ENCODE measurements at places on chromosomes 2 and 18.
A peak's percentile ranks its signal among the peaks of the same experiment; 100 is the strongest.

DNA sequence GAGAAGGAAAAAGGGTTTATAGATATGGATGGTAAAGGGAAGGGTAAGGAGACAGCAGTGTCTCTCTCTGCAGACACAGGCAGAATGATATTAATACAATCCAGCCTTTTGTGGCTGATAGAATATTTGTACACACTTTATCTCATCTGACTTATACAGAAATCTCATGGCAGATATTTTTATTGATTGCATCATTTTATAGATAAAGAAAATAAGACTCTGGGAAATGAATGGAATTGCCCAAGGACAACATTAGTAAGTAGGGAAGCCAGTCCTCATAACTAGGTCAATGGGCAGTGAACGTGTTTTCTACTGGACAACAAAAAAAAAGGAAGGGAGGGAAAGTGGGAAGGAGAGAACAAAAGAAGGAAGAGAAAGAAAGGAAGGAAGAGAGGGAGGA, 236.4 kb upstream of the EPHA4 start:
- no peak for DNase-seq

DNA sequence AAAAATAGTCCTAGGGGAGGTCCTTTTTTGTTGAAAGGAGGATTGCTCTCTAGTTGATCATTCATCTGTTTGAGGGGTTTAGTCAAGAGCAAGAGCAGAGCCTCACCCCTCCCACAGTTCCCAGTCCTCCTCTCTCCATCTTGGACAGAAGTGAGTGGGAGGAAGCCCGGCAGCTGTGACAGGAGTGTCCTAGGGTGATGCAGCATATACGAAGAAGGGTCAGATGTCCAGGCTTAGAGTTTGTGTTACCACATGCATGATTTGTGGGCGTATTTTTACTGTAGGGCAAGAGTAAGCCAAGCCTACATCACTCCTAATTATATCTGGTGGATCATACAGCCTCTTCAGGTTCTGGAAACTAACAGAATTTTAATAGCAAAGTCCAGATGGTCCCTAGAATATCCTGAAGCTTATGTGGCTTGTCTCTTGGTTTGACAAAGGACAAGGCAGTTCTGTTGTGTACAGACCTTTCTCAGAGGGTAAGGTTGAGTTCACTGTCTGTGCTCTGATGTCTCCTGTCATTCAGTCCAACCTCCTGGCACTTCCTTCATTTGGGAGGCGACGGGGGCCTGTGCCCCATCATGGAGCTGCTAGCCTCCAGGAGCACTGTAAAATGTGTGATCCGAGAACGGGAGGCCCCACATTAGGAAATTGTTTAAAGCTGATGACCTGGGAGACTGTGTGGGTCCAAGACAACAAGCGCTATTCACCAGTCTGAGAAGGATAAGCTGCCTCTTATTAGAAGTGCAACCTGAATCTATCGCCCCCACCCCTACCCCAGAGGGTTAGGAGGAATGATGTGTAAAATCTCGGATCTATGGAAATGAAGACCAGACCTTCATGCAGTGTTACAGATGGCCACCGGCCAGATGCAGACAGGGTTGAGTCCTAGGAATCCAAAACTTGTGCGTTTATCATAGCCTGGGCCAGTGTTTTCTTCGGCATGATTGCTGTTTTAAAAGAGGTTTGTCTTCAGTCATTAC, 6.9 kb downstream of the CEP68 start:
- DNase-seq: no peak

DNA sequence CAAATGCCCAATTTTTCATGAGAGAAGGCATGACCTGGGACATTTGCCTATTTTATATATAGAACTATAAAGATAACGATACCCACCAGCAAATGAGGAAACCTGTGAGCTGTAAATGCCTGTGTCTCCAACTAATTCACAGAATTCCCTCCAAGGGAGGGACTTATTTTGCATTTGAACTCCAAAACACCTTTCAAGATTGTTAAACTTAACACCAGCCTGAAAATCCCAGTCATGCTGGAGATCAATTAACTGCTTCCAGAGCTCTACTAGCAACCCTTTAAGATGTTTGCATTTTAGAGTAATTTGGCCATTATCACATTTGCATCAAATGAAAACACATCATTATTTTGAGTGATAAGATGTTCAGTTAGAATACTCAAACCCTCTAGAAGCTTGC, 68.1 kb upstream of the KLHL14 start:
- DNase-seq: no peak

DNA sequence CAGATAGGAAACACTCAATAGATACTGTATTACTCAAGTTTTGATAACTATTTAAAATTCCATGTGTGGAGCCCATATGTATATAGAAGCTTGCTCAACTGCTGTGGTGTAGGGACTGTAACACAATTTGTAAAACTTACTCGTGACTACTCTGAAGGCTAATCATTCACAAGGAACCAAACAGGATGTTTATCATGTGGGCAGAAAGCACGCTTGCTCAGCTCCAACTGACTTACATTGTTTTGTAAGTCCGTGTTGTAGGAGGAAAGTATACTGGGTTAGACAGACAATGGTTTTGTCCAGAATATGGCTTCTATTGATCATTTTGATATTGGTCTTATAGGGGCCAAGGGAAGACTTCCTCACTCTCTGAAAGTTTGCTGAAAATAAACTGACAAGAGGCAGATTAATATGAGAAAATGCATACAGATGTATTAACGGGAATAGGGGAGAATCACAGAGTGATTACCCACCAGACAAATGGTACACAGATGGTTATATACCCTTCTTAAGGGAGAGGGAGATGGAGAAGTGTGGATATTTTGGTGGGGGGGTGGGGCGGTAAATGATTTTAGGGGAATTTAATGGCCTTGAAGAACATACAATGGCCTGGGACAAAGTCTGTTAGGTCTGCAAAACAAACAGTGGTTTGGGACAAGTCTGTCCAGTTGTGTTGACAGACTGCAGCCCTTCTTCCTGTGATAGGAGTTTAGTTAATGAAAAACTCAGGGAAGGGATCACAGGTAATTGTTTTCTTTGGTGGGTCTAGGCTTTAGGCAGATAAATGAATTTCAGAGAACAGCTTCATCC, 259.3 kb upstream of the SP5 start:
- DNase-seq: no peak

DNA sequence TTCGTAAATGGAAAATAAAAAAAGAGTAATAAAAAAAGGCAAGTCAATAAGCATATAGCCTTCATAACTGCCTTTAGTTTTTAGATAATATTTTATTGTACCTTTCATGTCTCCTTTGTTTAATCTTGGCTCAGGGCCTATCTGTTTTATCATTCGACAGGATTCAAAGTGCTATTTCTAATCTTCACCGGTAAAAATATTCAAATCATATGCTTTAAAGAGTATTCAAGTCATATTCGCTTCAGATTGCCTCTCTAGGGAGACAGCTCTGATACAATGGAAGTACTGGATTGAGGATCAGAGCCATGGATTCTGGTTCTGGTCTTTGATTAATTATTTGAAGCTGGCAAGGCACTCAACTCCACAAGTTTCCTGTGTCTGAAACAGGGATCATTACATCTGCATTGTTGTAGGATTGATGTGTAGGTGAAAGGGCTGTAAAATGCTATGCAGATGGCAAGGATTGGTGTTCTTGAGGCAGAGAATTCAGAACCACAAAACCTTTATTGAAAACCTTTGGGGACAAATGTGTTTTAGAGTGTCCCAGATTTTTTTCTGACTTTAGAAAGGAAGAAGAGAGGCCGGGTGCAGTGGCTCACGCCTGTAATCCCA, 84.3 kb upstream of the RAPH1 start:
- no peak for DNase-seq

DNA sequence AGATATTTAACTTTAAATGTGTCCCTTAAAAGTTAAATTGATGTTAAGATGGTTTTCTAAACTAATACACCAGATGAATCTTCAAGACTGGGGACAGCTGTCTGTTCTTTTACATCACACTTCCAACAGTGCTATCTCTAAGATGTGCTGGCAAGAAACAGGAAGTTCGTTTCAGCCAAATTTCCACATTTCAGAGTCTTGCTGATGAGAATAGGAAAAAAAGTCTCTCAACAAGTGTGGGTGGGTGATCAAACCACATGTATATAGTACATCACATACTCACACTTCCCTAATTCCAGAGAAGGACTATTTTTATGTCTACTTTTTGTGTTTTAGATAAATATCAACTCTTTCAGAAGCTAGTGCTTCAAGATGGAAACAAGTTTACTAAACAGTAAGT, 1712.8 kb upstream of the TMEFF2 start:
- DNase-seq: no peak

DNA sequence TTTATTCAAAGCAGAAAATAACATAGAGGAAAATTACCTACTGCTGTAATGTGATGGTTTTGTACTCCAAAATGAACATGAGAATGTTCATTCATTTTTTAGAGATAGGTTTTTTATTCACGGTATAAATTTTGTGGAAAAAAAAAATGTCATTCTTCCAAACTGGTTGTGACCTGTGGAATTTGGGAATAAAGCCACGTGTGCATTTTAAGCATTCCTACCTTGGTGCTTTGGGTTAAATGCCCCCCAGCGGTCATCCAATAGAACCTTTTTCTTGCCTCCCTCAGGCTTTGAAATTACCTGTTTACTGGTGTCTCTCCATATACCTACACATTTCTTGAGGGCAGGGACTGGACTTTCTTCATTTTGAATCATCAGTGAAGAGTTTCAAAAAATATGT, 740.7 kb downstream of the DPP10 start:
- DNase-seq: no peak

- no peak for DNase-seq
These were observed 189.2 kb downstream of the ZBTB7C start for GRCh38 chr18:48219810-48220499.

DNA sequence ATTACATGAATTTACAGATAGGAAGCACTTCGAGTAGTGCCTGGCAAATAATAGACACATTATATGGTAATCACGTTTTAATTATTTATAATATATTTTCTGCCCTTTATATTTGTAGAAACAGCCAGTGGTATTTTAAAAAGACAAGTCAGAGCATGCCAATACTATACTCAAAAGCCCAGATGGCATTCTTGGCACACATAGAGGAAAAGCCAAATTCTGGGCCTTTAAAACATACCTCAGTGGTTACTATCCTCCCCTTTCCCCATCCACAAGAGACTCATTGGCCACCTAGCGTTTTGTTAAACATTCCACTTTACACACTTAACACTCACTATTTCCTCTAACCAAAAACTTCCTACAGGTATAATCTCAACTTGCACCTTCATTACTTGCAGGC, 63.3 kb upstream of the ZNF804A start:
- DNase-seq: no peak

GRCh38 chr2:202671317-202672035, 36.7 kb downstream of the FAM117B start:
- DNase-seq: peak; percentile 29

- DNase-seq: no peak
These were observed 9.6 kb downstream of the SERPINB2 start for GRCh38 chr18:63897072-63897471.

DNA sequence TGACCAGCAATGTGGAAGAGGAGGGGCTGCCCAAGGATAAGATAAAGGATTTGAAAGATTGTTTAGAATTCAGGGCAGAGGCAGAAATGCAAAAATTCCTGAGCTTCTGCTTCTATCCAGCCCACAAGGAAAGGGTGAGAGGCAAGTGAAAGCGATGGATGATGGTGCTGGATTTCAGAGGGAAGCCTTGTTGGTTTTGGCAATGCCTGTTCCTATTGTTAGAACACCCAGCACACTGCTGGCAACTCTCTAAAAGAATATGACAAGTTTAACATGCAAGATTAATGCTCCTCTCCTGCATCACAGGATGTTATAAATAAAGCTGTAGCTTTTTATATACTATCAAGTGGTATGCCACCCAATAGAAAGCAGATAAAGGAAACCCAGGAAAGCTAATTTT, 92.6 kb downstream of the ZNF385B start:
- DNase-seq: no peak

DNA sequence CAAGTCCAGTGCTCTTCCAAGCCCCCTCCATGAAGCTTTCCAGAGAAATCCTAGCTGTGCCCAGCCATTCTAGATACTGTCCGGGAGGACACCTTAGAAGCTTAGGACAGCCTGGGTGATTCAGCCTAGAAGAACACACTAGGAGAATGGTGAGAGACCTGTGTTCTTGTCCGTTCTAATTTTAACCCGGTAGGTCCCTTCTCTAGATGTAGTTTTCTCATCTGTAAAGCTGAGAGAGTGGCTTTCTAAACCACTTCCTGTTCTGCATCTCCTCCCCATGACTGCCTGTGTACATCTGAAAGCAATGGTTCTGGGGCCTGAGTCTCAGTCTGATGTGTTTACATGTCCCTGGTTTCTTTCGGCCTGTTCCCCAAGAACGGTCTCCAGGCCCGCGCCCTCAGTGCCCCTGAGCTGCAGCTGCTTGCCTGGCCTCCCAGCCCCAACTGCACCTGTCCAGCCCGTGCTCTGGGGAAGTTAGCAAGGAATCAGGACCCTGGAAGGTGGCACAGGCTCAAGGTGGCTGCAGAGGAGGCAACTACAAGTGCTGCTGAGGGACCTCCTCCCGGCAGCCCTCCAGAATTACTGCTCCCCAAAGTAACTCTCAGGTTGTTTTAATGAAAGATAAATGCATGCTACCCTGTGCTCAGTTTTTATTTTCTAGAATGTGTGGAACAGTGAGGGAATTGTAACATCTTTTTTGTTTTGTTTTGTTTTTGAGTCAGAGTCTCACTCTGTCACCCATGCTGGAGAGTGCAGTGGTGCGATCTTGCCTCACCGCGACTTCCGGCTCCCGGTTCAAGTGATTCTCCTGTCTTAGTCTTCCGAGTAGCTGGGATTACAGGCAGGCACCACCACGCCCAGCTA, 105.9 kb downstream of the LBH start:
- DNase-seq: no peak

GRCh38 chr2:85505551-85506238, 33.3 kb upstream of the MAT2A start:
- no peak for DNase-seq

DNA sequence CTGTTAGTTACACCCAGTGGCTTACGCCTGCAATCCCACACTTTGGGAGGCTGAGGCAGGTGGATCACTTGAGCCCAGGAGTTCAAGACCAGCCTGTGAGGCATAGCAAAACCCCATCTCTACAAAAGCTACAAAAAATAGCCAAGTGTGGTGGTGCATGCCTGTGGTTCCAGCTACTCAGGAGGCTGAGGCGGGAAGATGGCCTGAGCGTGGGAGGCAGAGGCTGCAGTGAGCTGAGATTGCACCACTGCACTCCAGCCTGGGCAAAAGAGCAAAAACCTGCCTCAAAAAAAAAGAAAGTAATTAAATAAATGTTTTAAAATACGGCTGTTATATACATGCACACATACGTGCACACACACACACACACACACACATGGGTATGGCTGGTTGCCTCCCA, 194.8 kb downstream of the HDAC4 start:
- DNase-seq: no peak

GRCh38 chr2:234242459-234242836, 191.9 kb downstream of the SPP2 start:
- no peak for DNase-seq

- no peak for DNase-seq
These were observed 41.4 kb upstream of the ALPP start for GRCh38 chr2:232336981-232337720.

GRCh38 chr2:232038251-232038880, 76.9 kb downstream of the DIS3L2 start:
- no peak for DNase-seq

GRCh38 chr2:16071865-16072637, 131.7 kb downstream of the MYCN start:
- DNase-seq: no peak

- DNase-seq: no peak
These were observed 220.7 kb downstream of the PRKCE start for GRCh38 chr2:45872211-45872610.

GRCh38 chr2:85143463-85144082, 10.4 kb downstream of the TCF7L1 start:
- no peak for DNase-seq

GRCh38 chr2:239226677-239227581, 173.9 kb downstream of the HDAC4 start:
- no peak for DNase-seq

Measured in hindlimb muscle (tissue), 1 donor.